ENCODE measurements at places on chromosomes 11 and 22.

GRCh38 chr11:57237204-57237681 is at the start of gene APLNR:
Gene APLNR, minus strand, starts transcription at chr11:57237250. Its CDS starts 246 bp downstream, at chr11:57237004.
- DNase-seq: no peak

DNA sequence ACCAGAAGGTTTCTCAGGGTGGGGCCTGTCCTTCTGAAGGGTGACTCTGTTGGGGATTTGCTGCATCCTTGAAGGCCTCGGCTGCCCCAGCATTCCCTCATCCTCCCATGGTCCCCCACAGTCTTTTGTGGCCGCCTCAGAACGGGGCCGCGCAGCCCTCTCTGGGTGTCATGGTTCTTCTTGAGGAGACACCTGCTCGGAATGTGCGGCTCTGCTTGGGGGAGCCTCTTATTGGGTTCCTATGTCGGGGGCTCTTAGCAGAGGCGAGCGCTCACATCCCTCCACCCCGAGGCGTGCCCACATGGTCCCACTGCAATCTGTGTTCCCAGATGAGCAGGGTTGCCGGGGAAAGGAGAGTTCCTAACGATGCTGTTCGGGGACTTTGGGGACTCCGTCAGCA is 1008.4 kb downstream of the BRD1 start:
- no peak for DNase-seq

DNA sequence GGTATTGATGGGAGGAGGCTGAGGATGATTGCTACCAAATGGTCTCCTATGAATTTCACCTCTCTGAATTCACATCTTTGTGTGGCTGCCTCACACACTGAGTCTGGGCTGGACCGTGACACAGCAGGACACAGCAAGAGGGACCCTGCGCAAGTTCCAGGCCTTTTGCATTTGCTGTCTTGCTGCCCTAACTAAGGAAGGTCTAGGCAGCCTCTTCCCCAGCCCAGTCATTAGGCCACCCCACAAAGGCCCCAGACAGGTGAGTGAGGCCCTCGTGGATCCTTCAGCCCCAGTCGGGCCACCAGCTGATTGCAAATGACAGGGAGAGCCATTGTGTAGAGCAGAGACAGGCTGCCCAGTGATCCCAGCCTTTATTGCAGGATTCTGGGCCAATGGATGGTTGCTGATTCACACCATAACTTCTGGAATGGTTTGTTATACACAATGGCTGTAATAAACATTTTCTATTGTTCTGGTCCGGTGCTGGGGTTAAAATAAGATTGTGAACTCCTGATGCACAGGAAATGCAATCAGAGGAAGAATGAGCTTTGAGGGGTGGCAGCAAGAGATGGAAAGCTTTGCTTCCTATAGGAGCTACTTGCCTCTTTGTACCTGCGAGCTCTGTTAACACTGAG is 28.5 kb upstream of the CSNK2A3 start:
- DNase-seq: no peak

DNA sequence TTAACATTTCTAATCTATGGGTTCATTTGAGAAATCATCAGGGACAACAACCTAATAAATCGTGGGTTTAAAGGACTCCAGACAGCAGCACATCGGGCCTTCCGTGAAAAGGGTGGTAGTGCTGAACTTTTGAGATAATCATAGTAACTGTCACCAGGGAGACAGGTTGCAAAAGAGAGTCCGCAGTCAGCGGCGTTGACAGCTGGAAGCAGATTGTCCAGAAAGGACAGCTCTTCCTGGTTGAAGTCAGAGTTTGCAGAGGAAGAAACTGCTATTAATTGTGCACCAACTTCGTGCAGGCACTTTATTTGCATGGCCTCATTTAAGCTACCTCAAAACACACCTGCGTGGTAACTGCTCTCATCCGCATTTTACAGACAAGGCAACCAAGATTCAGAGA is 20.5 kb upstream of the ISX start:
- no peak for DNase-seq

DNA sequence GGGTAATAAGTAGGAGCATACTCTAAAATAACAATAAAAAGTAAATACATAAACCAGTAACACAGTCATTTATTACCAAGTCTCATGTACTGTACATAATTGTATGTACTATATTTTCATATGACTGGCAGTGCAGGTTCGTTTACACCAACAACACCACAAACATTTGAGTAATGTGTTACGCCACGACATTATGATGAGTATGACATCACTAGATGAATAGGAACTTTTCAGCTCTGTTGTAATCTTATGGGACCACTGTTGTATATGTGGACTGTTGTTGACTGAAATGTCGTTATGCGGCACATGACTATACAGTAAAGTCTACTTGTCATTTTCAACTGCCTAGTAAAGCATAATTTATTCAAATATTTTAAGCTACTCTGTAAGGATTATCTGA is 18.6 kb downstream of the KIF18A start:
- DNase-seq: no peak

DNA sequence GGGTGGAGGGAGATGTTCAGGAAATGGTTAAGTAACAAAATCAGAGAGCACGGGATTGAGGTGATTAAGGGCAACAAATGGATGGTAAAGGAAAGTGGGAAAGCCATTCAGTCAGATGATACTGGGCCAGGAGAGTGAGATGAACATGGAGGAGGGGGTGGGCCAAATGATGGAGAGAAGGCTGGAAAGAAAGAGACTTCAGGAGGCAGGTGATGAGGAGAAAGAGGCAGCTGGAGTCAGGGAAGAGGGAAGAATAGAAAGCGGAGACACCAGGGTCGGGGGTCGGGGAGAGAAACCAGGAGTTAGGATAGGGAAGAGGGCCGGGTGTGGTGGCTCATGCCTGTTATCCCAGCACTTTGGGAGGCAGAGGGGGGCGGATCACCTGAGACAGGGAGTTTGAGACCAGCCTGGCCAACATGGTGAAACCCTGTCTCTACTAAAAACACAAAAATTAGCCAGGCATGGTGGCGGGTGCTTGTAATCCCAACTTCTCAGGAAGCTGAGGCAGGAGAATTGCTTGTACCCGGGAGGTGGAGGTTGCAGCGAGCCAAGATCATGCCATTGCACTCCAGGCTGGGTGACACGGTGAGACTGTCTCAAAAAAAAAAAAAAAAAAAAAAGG is 4.7 kb upstream of the KDM2A start:
- no peak for DNase-seq

Measured in NCI-H2029 treated with DMSO at 0.1 percent for 48 hours (cell line).